Lower leg skin (tissue), 4 donors: ENCODE measurements at places on chromosomes 5 and 9. TPM values are rescaled to one million over a fixed set of nuclear protein-coding genes. Genes with fewer than 3 reads are reported as not detected.

The CCL19 gene
- not detected for total RNA-seq

The RBM18 gene
- 10.5 TPM for total RNA-seq

The PLAC8L1 gene
- total RNA-seq: not detected

The TRIO gene
- 101 TPM for total RNA-seq

The PAPPA gene
- total RNA-seq: 2.2 TPM

The LHX3 gene
- not detected for total RNA-seq

The LCN10 gene
- total RNA-seq: not detected

The TRPM3 gene
- not detected for total RNA-seq

The CXCL14 gene
- 179 TPM for total RNA-seq
